ENCODE measurements at places on chromosomes 5 and 9. TPM values are rescaled to one million over a fixed set of nuclear protein-coding genes. Genes with fewer than 3 reads are reported as not detected.

GRCh38 chr5:65172486-65173129 lies 309.1 kb downstream of the ADAMTS6 start:
- H3K4me3 ChIP-seq, result no peak overlapping the region
- DNase-seq, result no peak
- no peaks in the 10 kb centered on the region for H3K27me3 ChIP-seq
- H3K4me1 ChIP-seq, result no peaks in the 10 kb centered on the region
- no peaks in the 10 kb centered on the region for H3K36me3 ChIP-seq

- DNase-seq, result no peak
- no peak overlapping the region for H3K27ac ChIP-seq
- H3K4me1 ChIP-seq, result peaks cover 20% of the 10 kb centered on the region
- H3K27me3 ChIP-seq, result no peaks in the 10 kb centered on the region
Observed at GRCh38 chr9:129270903-129271431, 92.9 kb upstream of the IER5L start.

DNA sequence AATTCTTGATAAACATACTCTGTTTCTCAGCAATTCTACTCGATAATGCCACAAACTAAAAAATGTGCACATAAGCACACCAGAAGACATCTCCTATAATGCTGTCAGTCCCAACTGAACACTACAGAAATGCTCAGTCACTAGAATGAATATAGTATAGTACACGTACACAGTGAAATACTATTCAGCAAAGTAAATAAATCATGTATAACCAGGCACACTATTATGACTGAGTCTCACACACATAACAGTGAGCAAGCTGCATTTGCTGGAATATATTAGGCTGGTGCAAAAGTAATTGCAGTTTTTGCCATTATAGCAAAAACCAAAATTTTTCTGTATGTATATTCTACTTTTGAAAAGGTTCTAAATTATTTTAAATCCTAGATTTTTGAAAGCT lies 310.2 kb downstream of the CTNND2 start:
- no peaks in the 10 kb centered on the region for H3K4me1 ChIP-seq
- no peak overlapping the region for H3K4me3 ChIP-seq
- no peak for DNase-seq
- no peaks in the 10 kb centered on the region for H3K27me3 ChIP-seq
- H3K27ac ChIP-seq, result no peak overlapping the region

GRCh38 chr5:38434966-38435705 lies 121.3 kb downstream of the LIFR start:
- H3K4me1 ChIP-seq, result no peaks in the 10 kb centered on the region
- no peak for DNase-seq
- H3K27ac ChIP-seq, result no peak overlapping the region
- no peak overlapping the region for H3K4me3 ChIP-seq
- H3K27me3 ChIP-seq, result peaks cover 8% of the 10 kb centered on the region

- H3K27me3 ChIP-seq, result no peaks in the 10 kb centered on the region
- peaks cover 10% of the 10 kb centered on the region for H3K4me1 ChIP-seq
- DNase-seq, result no peak
- H3K27ac ChIP-seq, result no peak overlapping the region
- H3K36me3 ChIP-seq, result no peaks in the 10 kb centered on the region
- no peak overlapping the region for H3K4me3 ChIP-seq
Observed at GRCh38 chr9:130432362-130432761, 12.4 kb upstream of the ASS1 start.

DNA sequence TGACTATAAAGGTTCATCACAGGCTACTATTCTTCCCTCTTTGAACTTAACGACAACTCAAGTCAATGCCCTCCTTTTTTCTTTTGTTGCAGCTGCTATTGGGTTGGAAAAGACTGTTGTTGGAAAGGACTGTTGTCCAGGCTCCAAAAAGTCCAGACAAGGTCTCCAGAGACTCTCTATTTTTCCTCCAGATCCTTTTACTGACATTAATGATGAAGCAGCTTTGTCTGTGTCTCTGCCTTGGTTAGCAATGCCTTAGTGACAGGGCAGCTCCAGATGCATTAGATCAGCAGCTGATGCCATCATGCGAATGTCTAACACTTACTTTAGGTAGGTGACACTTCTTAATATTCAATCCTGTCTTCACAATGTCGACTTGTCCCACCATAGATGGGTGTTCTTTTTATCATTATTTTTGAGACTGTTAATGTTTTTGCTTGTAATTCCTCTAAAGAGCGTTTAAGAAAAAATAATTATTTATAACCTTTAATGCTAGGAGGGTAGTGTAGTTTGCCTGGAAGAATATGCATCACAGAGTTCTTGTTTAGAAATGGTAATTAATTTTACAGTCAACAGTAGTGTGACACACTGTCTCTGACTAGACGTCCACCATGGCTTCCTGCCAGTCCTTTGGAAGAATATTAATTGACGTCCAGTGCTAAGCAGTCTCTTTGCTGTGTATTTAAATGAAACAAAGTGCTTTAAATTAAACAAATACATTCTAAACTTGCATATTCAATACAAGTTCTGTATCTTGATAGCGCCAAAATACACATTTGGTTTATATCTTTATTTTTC lies 492.2 kb downstream of the NR2F1-AS1 start:
- no peak overlapping the region for H3K27ac ChIP-seq
- H3K4me1 ChIP-seq, result no peaks in the 10 kb centered on the region
- no peaks in the 10 kb centered on the region for H3K36me3 ChIP-seq

GRCh38 chr9:90064971-90065370 lies 460.2 kb downstream of the GADD45G start:
- H3K36me3 ChIP-seq, result no peaks in the 10 kb centered on the region
- DNase-seq, result no peak
- no peaks in the 10 kb centered on the region for H3K4me1 ChIP-seq
- H3K27me3 ChIP-seq, result peaks cover 8% of the 10 kb centered on the region

DNA sequence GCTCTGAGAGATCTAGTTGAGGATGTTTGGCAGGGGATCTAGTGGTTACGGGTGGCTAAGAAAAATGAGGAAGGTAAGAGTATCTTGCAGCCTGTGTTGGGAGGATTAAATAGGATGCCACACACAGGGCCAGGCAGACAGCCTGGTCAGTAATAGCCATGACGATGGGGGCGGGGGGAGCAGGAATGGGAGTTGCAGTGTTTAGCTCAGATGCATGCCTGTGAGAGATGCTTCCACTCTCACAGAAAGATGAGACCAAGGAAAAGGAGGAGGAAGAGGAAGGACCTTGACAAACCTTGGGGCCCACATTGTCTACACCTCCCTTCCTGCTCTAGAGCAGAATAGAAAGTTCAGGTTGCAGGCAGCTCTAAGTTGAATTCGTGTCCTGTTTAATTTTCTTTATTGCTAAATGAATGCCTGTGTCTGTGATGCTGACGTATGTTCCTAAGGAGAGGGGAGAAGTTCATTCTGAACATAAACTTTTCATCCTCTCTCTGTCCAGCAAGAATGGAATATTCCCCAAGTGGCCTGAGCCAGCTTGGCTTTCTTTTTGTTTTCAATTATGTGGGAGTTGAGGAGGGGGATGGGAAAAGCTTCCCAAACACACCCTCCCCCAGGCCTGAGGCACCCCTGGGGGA lies 28.7 kb downstream of the TGFBI start:
- H3K36me3 ChIP-seq, result no peaks in the 10 kb centered on the region
- no peaks in the 10 kb centered on the region for H3K4me1 ChIP-seq
- no peak overlapping the region for H3K27ac ChIP-seq
- H3K27me3 ChIP-seq, result no peaks in the 10 kb centered on the region

GRCh38 chr5:9331372-9331771 lies 214.5 kb downstream of the SEMA5A start:
- H3K27ac ChIP-seq, result no peak overlapping the region
- H3K4me1 ChIP-seq, result no peaks in the 10 kb centered on the region
- no peaks in the 10 kb centered on the region for H3K27me3 ChIP-seq
- DNase-seq, result no peak
- H3K36me3 ChIP-seq, result no peaks in the 10 kb centered on the region
- H3K4me3 ChIP-seq, result no peak overlapping the region

- peaks cover 42% of the 10 kb centered on the region for H3K36me3 ChIP-seq
- no peak overlapping the region for H3K4me3 ChIP-seq
- DNase-seq, result no peak
- H3K27me3 ChIP-seq, result no peaks in the 10 kb centered on the region
- H3K27ac ChIP-seq, result no peak overlapping the region
- no peaks in the 10 kb centered on the region for H3K4me1 ChIP-seq
Observed at GRCh38 chr5:37391591-37391990, 12.5 kb downstream of the WDR70 start.

DNA sequence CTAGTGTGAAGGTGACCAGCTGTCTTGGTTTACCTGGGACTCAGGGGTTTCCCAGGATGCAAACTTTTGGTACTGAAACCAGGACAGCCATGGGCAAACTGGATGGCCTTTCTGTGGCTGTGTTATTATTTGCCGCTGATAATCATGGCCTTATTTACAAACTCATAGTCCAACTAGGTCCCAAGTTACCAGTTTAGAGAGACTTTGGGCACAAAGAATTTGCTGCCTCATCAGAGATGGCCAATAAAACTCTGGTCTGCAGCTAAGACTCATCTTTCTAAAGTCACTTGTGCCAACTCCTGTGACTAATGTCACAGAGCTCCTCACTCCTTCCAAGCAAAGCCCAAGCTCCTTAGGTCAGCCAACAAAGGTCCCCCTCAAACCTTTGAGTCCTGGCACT lies 47.5 kb upstream of the PLPP6 start:
- no peaks in the 10 kb centered on the region for H3K27me3 ChIP-seq
- no peak overlapping the region for H3K4me3 ChIP-seq
- no peaks in the 10 kb centered on the region for H3K36me3 ChIP-seq
- no peak overlapping the region for H3K27ac ChIP-seq

- H3K36me3 ChIP-seq, result no peaks in the 10 kb centered on the region
- H3K4me1 ChIP-seq, result no peaks in the 10 kb centered on the region
- DNase-seq, result no peak
- peaks cover 7% of the 10 kb centered on the region for H3K27me3 ChIP-seq
- H3K4me3 ChIP-seq, result no peak overlapping the region
- H3K27ac ChIP-seq, result no peak overlapping the region
Observed at GRCh38 chr9:19517202-19517942, 108.6 kb downstream of the ACER2 start.

- H3K36me3 ChIP-seq, result no peaks in the 10 kb centered on the region
- no peak for DNase-seq
- no peaks in the 10 kb centered on the region for H3K4me1 ChIP-seq
- no peak overlapping the region for H3K27ac ChIP-seq
- H3K27me3 ChIP-seq, result no peaks in the 10 kb centered on the region
- no peak overlapping the region for H3K4me3 ChIP-seq
Observed at GRCh38 chr9:69485466-69485865, 160.5 kb downstream of the ENTREP1 start.

GRCh38 chr9:26612211-26612610 lies 280.4 kb downstream of the CAAP1 start:
- H3K4me1 ChIP-seq, result no peaks in the 10 kb centered on the region
- no peak overlapping the region for H3K4me3 ChIP-seq
- no peaks in the 10 kb centered on the region for H3K36me3 ChIP-seq
- DNase-seq, result no peak

DNA sequence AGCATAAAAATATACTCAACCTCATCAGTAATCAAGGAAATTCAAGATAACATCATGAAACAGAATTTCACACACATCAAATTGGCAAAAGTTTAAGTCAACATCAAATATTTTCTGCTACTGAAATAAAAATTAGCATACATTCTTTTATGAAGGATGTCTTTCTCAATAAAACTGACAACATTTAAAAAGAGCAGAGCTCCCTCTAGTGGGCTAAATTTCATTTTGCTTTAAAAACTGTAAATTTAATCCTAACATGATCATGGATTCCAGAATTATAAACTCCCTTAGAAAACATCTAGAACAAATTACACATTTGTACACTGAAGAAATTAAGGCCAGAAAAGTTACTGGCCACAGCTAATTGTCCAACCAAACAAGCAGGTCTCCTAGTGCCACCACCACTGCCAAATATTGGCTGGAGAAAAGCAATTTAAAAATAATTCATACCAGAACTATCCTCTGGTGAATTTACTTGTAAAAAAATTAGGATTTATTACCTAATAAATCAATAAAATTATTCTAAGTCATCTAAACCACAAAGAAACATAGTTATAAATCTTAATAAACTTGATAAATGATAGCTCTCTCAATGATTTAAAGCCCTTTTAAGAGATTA lies 31.2 kb downstream of the DEPDC1B start:
- H3K4me1 ChIP-seq, result no peaks in the 10 kb centered on the region
- no peaks in the 10 kb centered on the region for H3K36me3 ChIP-seq
- no peaks in the 10 kb centered on the region for H3K27me3 ChIP-seq
- H3K4me3 ChIP-seq, result no peak overlapping the region
- no peak overlapping the region for H3K27ac ChIP-seq

DNA sequence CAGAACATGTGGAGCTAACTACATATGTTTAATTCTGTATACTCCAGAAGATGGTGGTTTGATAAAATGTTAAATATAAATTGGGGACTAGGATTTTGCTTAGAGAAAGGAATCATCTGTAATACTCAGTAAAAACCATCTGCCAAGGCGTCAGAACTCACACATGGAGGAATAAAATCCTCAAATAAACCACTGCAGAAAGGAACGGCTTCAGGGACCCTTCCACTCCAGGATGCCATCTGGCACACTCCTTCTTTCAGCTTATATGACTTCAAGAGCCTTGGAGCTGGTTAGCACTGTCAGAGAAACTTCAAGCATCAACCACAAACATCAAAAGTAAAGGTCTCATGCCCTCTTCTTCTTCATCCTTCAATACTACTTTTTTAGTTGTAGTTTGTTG lies 360.6 kb downstream of the PLK2 start:
- no peaks in the 10 kb centered on the region for H3K36me3 ChIP-seq
- H3K4me1 ChIP-seq, result no peaks in the 10 kb centered on the region
- H3K4me3 ChIP-seq, result no peak overlapping the region
- no peak for DNase-seq
- H3K27me3 ChIP-seq, result no peaks in the 10 kb centered on the region

GRCh38 chr5:2514484-2514883 lies 237.0 kb downstream of the IRX2 start:
- no peak overlapping the region for H3K27ac ChIP-seq
- no peaks in the 10 kb centered on the region for H3K27me3 ChIP-seq

GRCh38 chr9:37178742-37179141 lies 58.4 kb downstream of the ZCCHC7 start:
- no peak overlapping the region for H3K27ac ChIP-seq
- no peak overlapping the region for H3K4me3 ChIP-seq
- no peaks in the 10 kb centered on the region for H3K4me1 ChIP-seq
- no peaks in the 10 kb centered on the region for H3K27me3 ChIP-seq
- peaks cover 3% of the 10 kb centered on the region for H3K36me3 ChIP-seq

The DIAPH1 gene
- polyA plus RNA-seq, result 105 TPM

The TMEM161B gene
- polyA plus RNA-seq, result 7.4 TPM

The GPR21 gene
- not detected for polyA plus RNA-seq

The ZNG1C gene
- 17.0 TPM for polyA plus RNA-seq

The BARHL1 gene
- polyA plus RNA-seq, result not detected

The DOCK8 gene
- polyA plus RNA-seq, result 53.2 TPM

The ORM2 gene
- polyA plus RNA-seq, result not detected

The ANXA2R gene
- 35.8 TPM for polyA plus RNA-seq

The RABEPK gene
- polyA plus RNA-seq, result 39.5 TPM

The SNX30 gene
- polyA plus RNA-seq, result 2.5 TPM
